Spleen (tissue), 13 donors: ENCODE measurements at places on chromosomes 11 and 22.

DNA sequence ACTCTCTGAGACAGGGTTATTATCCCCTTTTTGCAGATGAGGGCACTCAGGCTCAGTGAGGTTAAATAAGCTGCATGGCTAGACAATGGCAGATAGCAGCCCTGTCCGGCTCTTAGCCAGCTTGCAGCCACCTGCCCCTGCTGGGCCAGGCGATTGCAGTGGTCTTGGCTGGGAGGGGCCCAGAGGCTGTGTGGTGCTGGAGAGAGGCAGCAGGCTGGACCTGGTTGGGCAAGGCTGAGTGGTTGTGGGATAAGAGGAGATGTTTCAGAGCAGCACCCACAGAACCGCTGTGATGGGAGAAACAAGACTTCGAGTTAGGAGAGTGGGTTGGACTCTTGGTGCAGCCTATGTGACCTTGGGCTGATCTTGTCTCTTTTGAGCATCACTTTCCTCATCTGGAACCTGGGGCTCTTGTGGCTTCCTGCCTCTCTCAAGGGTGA, 25.5 kb downstream of the PTPRJ start:
- peak; percentile 81 for DNase-seq

DNA sequence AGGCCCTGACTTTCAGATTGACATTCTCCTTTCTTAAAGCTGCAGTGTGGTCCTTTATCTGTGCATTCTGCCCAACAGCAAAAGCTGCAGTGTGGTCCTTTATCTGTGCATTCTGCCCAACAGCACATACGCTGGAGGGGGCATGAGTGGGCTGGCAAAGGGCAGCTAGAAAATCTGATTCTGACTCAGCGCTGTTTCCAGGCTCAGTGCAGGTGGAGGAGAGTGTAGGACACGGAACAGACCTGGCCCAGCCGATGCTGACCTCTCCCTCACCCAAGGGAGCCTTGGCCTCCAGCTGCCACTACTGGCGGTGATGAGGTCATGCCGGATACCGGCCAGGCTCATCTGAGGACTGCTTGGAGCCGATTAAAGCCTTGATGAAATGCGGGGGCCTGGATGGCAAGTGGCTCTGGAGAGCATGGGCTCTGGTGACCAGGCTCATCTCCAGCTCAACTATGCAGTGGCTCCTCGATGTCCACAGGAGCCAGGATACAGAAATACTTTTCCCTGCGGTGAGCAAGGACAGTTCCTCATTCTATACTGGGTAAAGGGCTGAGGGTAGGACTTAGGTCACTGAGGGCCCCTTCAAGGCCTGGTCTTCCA, 84.6 kb downstream of the CLPB start:
- no peak for DNase-seq

GRCh38 chr11:80365076-80365725, 924.4 kb upstream of the TENM4 start:
- no peak for DNase-seq

DNA sequence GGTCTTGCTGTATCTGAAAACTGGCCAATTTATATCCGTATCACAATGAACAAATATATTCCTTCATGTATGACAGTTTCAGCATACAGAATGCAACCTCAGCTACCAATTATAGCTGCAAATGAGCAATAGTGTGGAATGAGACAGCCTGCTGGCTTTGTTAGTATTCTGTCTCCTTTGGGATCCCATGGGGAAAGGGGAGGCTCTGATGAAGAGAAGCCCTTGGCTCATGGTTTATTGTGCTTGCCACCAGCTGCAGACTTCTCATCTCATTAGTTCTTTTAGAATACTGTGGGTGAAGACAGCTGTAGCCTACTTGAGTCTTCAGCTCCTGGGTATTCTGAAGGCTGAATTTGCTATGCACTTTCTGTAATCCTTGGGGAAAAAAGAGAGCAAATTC, 42.4 kb downstream of the PITPNB start:
- DNase-seq = no peak

GRCh38 chr11:2510626-2511402, 66.0 kb downstream of the KCNQ1 start:
- peak; percentile 42 for DNase-seq
